ENCODE measurements at places on chromosomes 6 and 20.

DNA sequence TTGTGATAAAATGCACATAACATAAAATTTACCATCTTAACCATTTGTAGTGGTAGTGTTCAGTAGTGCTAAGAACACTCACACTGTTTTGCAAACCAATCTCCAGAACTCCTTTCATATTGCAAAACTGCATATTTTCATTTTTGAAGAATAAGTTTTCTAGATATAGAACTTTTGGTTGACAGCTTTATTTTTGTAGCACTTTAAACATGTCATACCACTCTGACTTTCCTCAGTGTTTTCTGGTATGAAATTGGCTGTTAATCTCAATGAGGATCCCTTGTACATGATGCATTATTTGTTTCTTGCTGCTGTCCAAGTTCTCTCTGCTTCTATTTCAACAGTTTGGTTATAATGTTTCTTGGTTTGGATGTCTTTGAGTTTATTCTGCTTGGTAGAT, 45.1 kb upstream of the MICB start:
- DNase-seq = no peak

- no peak for DNase-seq
Measured at GRCh38 chr20:31390490-31390889, at the start of gene DEFB119. Gene DEFB119 (minus strand): TSS chr20:31390590. CDS start chr20:31390483, 107 bp downstream.

DNA sequence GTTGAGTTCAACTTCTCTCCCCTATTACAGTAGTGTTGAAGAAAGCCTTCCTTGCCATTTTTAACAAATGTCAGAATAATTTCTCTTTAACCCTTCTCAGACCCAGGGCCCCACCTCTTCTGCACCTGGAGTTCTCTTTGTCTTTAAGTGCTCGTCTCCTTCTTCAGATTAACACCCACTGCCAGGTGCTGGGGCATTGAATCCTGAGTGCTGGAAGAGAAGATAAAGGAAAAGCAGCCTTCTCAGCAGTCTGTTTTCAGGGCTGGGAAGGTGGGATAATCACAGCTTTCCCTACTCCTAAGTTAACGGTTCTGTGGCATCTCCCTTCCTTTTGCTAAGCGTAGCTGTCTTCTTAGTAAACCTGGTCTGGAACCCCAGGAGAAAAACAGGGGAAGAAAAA, 114.6 kb upstream of the TAB2 start:
- DNase-seq = no peak

DNA sequence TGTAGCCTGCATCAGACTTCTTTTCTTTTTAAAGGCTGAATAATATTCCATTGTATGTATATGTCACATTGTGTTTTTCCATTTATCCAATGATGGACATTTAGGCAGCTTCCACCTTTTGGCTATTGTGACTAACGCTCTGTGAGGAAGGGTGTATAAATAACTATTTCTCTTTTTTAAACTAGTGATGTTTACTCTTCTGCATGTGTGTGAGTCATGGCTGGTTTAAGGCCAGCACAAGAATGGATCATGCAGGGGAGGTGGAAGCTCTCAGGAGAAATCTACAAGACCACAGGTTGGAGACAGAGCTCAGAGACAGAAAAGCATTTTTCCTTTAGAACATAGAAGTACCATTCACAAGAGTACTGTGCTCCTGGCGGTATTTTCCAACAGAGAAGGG, 307.2 kb downstream of the SOX4 start:
- DNase-seq = peak; percentile 33

GRCh38 chr6:16321341-16321710, 82.9 kb downstream of the GMPR start:
- no peak for DNase-seq

DNA sequence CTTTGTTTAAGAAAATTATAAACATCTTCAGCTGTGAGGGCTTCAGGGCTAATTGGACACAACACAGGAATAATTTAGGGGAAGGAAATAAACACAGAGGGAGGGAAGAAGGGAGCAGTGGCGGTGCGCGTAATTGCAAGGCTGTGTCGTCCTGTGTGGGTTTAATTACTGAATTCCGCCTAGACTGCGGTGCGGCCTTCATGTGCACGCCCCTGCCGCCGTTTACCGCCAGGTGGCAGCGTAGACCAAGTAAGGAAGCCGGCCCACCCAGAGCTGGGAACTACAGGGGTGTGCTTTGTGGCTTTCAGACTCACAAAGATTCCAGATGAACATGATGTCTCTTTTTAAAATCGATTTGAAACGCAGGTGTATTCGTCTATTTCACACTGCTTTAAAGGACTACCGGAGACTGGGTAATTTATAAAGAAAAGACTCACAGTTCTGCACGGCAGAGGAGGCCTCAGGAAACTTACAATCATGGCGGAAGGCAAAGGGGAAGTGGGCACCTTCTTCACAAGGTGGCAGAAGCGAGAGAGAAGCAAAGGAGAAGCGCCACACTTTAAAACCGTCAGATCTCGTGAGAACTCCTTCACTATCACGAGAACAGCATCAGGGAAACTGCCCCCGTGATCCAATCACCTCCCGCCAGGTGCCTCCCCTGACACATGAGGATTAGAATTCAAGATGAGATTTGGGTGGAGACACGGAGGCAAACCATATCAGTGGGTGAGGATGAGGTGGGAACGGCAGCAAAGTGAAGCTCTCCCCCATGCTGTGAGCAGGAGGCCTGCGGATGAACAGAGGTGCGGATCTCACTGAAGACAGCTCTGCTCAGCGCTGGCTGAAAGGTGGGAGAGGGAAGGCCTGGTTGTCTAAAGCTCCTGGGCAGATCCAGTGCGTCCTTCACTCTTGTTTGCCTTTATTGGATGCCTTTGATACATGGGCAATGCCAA, 222.0 kb upstream of the PDE10A start:
- DNase-seq = peak; percentile 30

GRCh38 chr6:152295346-152295745, 341.8 kb downstream of the SYNE1 start:
- DNase-seq = no peak

GRCh38 chr6:129996387-129996786, 22.0 kb upstream of the L3MBTL3 start:
- no peak for DNase-seq

- DNase-seq = no peak
Measured at GRCh38 chr20:51622004-51622874, 79.7 kb upstream of the NFATC2 start.

DNA sequence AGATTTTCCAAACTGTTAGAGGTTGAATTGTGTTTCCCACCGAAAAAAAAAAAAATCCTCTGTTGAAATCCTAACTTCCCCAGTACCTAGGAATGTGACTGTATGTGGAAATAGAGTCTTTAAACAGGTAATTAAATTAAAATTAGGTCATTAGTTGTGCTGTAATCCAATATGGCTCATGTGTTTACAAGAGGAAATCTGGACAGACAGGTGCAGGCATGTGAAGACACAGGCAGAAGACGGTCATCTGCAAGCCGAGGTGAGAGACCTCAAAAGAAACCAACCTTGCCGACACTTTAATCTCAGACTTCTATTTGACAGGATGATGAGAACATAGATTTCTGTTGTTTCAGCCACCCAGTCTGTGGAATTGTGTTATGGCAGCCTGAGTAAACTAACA, 28.6 kb upstream of the EZR start:
- no peak for DNase-seq

GRCh38 chr20:10673176-10673841, 490 bp downstream of the JAG1 start:
- DNase-seq = no peak

- no peak for DNase-seq
Measured at GRCh38 chr6:43840490-43841218, 70.6 kb downstream of the VEGFA start.

DNA sequence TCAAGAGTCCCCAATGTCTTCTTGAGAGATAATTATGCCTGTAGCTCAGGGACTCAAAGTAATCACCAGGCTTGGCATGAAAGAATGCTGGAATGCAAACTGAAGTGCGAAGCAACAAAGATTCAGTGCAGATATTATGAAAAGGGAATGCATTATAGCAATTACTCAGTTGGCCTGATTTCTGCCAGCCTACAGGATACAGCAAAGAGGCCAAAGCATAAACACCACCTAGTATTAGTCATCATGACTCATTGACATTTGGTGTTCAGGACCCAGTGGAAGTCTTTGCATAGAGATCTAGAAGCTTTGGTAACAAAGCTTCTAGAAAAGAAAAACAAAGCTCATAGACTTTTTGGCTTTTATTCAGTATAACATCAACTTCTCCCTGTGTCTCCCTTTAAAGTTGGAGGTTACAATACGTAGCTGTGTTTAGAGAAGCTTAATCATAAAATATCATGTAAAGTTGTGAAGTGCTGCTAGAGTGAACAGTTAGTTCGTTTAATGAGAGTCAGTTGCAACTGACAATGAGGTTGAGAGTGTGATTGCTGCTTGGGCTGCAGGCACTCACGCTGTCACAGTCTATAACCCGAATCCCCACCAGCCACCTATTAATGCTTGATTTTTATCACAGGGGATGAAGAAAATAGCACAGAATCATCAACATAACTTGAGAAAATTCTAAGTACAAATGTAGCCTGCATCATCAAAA, 932.7 kb downstream of the TFAP2A start:
- peak; percentile 85 for DNase-seq

DNA sequence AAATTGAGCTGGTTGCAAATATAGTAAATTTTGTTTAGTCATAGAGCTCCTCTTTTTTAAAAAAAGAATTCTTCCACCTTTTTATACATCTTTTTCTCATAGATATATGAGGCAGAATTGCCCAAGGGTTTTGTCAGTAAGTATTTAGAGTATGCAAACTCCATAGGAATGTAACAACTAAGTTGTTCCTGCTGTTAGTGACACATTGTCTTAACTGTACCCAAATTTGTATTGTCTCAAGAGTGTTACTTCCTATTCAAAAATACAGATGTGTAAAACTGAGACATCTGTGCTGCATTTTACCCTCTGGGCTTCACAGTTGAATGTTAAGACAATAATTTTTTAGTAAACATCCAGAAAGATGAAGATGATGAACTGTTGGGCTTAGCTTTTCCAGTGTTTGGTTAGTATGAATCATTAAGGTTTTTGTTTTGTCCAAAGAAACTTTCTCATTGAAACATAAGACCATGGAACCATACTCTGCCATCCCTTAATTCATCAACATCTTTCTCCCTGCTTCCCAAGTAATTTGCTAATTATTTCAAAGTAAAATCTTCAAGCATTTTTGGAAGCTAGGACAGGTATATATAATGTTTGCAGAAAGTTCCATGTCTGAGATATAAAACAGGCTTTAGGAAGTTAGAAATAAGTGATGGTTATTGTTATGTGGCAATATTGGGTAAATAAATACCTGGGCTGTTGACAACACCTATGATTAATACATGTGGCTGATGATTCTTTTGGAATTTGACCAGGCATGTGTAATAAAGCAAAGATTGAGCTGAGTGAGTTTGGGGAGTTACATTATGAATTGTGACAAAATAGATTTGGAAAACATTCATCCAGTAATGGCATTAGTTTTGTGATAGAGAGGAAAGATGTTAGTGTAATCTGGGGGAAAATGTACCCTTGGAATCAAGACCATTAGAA, 11.2 kb downstream of the OGFRL1 start:
- DNase-seq = no peak

DNA sequence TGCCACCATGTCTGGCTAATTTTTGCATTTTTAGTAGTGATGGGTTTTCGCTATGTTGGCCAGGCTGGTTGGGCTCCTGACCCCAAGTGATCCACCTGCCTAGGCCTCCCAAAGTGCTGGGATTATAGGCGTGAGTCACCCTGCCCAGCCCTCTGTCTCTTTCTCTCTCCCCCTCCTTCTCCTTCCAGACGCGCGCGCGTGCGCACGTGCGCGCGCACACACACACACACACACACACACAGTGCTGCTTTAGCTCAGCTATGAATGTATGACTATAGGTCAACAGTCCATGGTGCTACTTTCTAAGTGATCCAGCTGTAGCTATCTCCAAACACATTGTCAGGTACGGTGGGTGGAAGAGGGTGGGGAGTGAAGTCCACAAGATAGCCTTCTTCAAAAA, 449.5 kb downstream of the PHF3 start:
- DNase-seq = no peak

DNA sequence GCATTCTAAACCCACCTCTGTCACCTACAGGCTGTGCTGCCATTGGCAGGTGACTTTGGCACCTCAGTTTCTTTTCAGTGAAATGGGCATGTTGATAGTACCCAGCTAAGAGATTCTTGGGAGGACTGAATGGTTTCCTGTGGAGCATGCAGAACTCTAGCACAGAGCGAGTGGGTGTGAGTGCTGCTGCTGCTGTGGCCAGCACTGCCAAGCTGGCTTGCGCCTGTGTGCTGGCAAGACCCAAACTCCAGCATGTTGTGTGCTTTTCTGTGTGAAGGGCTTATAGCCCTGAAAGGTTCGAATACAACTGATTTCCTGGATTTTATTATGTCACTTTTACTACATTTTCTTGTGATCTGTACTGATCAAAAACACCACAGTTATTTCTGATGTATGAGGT, 78.1 kb upstream of the KIF25 start:
- no peak for DNase-seq

GRCh38 chr6:41167173-41167963, 4.5 kb upstream of the TREM2 start:
- no peak for DNase-seq

- DNase-seq = no peak
Measured at GRCh38 chr20:54340667-54341081, 132.8 kb downstream of the PFDN4 start.

GRCh38 chr6:165092881-165093595, 216.4 kb downstream of the C6orf118 start:
- DNase-seq = no peak

DNA sequence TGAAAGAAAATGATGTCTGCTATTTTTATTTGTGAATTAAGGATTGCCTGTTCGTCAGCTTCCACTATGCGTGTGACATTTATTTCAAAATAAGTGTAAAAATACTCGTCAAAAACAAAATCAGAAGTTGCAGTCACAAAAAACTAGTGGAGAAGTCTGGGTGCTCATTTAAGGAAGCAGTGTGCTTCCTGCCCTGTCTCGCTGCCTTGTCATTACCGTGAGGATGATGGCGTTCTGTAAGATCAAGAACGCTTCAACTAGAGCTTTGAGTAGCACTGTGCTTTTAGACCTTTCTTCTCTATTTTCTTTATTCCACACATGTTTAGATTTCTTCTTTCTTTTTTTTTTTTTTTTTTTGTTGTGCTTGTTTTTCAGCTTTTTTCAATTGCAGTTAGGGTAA, 186.9 kb downstream of the TBC1D7 start:
- DNase-seq = no peak

- no peak for DNase-seq
Measured at GRCh38 chr20:57399587-57400155, 8.5 kb downstream of the RBM38 start.

DNA sequence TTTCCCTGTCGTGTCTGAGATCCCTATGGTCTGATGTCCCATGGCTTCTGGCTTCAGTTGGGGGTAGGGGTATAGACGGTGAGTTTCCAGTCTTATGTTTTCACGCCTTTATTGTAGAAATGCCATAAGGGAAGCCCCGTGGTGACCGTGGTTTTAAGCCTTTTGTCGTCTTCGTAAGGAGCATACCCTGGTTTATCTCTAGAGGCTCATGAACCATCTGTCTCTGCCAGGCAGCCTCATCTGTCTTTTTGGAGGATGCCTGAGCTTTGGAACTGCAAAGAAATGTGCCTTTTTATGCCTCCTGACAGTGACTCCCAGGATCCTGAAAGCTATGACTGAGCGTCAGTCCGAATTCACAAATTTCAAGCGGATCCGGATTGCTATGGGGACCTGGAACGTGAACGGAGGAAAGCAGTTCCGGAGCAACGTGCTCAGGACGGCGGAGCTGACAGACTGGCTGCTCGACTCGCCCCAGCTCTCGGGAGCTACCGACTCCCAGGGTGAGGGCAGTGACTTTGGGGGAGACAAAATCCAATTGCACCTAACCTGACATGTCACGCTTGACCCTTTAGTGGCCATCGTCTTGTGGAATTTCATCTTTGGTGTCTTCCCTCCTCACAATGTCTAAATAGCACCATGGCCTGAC, 84.6 kb downstream of the SYNJ2 start:
- no peak for DNase-seq
